ENCODE measurements at places on chromosomes 2 and 18. TPM values are rescaled to one million over a fixed set of nuclear protein-coding genes. Genes with fewer than 3 reads are reported as not detected.

ALPP gene
- not detected for total RNA-seq

HOXD4 gene
- total RNA-seq, result 6.6 TPM

MC4R gene
- not detected for total RNA-seq

ARL5A gene
- 85.4 TPM for total RNA-seq

MAB21L4 gene
- total RNA-seq, result 5.2 TPM

KIF1A gene
- total RNA-seq, result 0.45 TPM

EMX1 gene
- total RNA-seq, result 0.35 TPM

CTAGE1 gene
- total RNA-seq, result not detected

NEU2 gene
- not detected for total RNA-seq

MROH2A gene
- total RNA-seq, result 0.15 TPM

TANC1 gene
- 14.8 TPM for total RNA-seq

ZNF892 gene
- 16.7 TPM for total RNA-seq

NR4A2 gene
- total RNA-seq, result not detected

STARD6 gene
- total RNA-seq, result 0.69 TPM

FHOD3 gene
- total RNA-seq, result 117 TPM

IL36G gene
- total RNA-seq, result not detected

HOXD12 gene
- total RNA-seq, result not detected
